8988T (cell line): ENCODE measurements at places on chromosomes 3 and 15.

GRCh38 chr3:31251083-31251482 lies 281.6 kb upstream of the STT3B start:
- DNase-seq: no peak

- DNase-seq: no peak
Observed at GRCh38 chr15:90685591-90686434, 31.3 kb upstream of the BLM start.

- no peak for DNase-seq
Observed at GRCh38 chr15:58043192-58043903, 22.2 kb downstream of the ALDH1A2 start.

DNA sequence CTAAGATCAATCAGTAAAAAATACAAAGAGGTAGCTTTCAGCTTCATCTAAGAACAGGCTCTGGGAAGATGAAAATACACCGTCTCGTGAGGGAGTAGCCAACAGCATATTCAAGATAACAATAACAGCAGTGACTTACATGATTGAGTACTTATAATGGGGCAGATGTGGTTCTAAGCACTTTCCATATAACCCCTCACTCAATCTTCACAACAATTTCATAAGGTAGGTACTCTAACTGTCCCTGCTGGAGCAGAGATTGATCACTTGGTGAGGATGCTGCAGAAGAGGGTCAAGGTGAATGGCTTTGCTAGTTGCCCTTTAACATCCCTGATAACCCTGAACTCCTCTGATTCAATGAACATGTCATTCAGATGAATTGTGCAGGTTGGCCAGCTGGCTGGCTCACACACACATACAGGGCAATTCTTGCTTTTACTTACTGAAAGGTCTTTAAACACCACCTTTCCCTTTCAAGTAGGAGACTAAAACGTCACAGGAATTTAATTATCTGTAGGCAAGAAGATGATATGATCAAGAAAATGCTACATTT lies 984.2 kb upstream of the CFAP20DC start:
- DNase-seq: no peak

DNA sequence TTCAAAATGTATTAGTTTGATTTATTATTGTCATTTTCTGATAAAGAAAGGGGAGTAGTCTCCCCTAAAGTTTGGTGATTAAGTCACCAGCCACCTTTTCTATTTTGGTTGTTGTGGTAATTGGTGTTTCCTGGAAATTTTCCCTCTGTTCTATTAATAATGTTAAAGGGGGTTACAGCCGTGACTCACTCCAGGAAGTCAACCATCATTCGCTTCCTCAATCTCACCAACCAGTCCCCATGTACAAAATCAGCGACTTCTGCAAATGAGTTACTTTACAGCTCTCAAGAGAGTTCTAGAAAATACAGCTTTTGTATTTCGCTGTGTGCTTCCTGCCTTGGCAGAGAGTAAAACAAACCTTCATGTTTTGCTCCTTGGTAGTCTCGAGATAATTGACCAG lies 285.1 kb downstream of the LPP start:
- DNase-seq: no peak

DNA sequence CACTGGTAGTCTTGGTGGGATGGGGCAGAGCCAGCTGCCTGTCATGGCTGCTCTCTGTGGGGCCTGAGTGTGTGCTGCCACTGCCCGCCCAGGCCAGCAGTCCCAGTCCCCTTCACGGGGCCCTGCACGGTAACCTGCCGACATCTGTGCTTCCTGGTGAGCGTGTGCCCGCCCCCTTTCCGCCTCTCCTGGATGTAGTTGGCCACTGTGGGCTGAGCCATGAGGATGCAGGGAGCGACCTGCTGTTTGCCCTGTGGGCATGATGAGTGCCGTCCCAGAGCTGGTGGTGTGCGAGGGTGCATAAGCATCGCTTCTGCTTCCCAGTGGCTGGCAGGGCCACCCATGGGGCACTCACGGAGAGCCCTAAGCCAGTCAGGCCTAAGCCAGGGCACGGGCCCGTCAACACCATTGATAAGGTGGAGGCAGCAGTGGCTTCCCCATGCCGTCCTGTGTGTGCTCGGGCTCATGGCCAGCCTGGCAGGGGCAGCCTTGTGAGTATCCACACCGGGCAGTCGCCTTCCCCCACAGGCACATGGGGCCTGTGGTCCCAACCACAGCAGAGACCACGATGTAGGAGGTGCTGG lies 14.6 kb downstream of the PLXNA1 start:
- DNase-seq: no peak

- no peak for DNase-seq
Observed at GRCh38 chr3:157100608-157101396, 59.1 kb downstream of the CCNL1 start.

DNA sequence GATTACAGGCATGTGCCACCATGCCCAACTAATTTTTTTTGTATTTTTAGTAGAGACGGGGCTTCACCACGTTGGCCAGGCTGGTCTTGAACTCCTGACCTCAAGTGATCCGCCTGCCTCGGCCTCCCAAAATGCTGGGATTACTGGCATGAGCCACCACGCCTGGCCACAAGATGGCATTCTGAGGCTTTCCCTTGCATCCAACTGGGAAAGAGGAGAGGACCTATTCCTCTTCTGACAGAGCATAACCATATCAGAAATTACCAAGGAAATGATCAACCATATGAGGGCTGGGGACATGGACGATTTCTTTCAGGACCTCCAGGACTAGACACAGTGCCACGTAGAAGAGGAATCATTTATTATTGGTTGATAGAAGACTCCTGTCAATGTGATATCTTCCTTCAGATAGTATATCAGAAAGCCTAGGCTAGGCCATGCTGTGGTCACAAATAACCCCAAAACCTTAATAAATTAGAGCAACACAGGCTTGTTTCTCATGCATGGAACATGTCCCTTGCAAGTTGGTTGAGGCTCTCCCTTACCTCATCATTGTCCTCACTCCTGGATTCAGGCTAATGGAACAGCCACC lies 372.3 kb upstream of the IL12A start:
- DNase-seq: no peak

DNA sequence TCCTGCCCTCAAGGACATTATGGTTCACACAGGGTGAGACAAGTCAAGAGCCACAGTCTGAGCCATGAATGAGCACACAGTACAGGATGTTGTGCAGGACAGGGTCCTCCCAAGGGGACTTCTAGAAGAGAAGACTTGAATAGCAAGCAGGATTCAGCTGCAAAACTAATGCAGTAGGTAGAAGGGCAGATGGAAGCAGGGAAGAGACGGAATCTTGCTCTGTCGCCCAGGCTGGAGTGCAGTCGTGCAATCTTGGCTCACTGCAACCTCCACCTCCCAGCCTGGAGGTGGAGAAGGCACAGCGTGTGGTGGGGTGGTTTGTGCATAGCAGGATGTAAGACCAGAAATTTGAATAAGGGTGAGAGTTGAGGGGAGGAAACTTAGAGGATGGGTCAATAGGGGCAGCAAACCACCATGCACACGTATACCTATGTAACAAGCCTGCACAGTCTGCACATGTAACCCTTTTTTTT lies 8.0 kb downstream of the BCL2L10 start:
- DNase-seq: no peak

DNA sequence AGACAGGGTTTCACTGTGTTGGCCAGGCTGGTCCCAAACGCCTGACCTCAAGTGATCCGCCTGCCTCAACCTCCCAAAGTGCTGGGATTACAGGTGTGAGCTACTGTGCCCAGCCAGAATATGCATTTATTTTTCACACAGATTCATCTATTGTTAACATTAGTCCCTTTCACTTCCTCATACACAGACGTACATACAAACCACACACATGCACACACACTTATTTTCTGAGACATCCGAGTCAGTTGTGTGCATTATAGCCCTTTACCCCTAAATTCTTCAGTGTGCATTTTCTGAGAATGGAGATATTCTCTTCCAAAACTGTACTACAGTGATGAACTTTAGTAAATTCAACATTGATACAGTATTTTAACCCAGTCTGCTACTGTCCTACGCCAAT lies 15.0 kb upstream of the MEX3B start:
- DNase-seq: no peak
